ENCODE measurements at places on chromosomes 16 and 17. TPM values are rescaled to one million over a fixed set of nuclear protein-coding genes. Genes with fewer than 3 reads are reported as not detected.

DNA sequence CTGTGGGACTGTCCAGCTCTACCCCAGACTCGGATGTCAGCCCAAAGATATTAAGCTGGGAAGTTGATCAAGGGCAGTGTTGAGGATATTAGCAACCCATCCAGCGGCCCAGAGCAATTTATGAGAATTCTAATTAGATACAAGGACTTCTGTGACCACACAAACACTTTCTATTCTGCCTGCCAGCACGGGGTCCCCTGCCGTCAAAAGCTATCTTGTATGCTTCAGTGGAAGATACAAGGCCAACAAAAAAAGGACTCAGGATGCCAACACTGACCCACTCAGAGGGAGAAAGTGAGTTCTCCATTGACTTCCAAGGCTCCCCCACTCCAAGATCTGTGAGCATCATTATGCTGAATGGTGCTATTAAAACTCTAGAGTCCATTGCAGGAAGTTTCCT is 390.7 kb downstream of the GRIN2A start:
- no peak for DNase-seq

DNA sequence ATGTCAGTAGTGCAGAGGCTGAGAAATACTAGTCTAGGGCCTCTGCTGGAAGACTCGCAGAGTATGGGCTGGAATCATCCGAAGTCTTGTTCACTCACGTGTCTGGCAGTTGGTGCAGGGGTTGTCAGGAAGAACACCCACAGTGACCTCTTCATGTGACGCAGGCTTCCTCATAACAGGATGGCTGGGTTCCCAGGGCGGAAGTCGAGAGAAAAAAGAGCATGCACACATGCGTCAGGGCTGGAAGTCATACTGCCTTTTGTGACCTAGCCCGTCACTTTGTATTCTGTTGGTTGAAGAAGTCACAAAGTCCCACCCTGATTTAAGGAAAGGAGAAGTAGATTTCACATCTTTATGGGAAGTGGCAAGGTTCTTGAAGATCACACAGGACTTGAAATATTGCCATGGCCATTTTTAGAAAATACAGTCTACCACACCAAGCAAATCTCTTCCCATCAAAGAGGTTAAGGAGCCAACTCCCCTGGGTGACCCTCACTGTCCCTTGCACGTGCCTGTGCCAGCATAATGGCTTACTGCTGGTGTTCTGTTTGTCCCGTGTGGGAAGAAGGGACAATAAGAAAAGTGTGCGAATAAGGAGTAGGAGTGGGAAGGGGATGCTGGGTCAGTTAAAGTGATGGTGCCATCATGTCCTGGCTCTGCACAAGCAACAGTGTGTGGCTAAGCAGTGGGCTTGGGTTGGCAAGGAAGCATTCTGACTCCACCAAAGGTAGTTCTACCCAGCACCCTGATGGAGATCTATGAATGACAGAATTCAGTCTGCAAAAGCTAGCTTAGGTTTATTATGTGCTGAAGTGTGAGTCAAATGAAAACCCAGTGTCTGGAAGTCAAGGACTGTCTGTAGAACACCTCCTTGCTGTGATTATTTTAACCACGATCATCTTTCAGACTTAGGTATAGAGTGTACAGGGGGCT is 28.1 kb downstream of the HEATR3 start:
- DNase-seq = no peak

Gene RGS11
- not detected for polyA plus RNA-seq

DNA sequence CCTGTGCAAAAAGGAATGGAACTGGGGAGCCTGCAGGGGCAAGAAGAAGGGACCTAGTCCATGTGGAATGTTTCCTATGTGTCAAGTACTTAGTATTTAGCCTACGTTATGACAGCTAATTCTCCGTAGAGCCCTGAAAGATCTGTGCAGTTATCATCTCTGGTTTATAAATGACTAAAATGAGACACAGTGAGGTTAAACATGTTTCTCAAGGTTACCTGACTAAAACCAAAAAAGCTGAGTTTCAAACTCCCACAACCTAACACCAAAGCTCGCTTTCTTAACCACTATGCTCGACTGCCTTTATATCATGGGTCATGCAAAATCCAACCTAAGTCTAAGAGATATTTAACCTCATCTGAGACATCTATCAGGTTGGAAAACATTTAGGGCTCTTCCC is 53.3 kb upstream of the CCL2 start:
- no peak for DNase-seq

GRCh38 chr17:77610972-77611521 is 347.5 kb upstream of the TNRC6C start:
- no peak for DNase-seq

Gene ACSM2B
- not detected for polyA plus RNA-seq

DNA sequence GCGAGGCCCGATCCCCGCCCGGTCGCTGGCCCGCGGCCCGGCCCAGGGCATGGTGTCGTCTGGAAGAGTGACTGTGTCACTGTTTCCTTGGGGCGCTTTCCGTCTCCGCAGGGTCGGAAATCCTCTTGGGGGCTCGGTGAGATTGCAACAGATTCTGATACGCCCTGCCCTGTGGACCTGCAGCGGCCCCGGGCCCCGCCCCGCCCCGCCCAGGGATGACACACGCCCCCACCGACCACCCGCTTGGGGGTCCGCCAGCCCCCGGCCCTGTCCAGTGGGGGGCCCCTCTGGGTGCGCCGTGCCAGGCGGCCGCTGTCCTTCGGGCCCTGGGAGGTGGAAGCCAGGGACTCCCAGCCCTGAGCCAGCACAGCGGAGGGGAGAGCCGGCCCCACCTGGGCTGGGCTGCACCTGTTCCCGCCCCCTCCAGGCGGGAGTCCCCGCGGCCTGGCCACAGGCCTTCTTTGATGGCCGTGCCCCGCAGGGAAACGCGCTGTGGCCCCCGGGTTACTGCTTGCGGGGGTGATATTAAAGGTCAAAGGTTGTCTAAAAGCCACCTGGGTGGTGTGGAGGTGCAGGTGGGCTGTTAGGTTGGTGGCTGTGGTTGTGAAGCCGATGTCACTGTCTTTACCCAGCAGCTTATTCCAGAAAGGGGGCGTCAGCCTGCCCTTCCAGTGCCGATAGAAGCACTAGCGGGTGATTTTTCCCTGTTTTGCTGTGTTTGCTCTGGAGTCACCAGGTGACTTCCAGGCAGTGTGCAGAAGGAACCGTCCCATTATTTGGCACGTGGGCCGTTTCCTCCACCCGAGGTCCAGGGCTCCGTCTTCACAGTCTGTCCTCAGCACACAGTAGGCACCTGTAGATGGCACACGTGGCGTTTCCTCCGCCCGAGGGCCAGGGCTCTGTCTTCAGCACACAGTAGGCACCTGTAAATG is 752 bp downstream of the TBC1D24 start:
- peak; percentile 45 for DNase-seq

DNA sequence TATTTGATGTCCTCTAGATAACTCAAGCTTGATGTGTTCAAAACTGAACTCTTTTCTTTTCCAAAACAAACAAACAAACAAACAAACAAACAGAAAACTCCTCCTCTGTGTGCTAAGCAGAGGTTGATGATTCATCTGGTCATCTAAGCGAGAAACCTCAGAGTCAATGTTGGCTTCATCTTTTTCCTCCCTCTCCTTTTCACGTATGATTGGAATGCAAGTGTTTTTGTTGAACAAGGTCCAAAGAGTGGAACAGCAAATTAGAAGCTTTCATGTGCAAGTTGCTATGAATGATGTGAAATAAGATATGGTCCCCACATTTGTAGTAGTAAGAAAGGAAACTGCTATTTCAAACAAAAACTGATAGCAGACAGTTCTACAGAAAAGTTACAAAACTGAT is 52.5 kb downstream of the TBX4 start:
- DNase-seq = no peak
